ENCODE measurements at places on chromosomes 11 and 22.

DNA sequence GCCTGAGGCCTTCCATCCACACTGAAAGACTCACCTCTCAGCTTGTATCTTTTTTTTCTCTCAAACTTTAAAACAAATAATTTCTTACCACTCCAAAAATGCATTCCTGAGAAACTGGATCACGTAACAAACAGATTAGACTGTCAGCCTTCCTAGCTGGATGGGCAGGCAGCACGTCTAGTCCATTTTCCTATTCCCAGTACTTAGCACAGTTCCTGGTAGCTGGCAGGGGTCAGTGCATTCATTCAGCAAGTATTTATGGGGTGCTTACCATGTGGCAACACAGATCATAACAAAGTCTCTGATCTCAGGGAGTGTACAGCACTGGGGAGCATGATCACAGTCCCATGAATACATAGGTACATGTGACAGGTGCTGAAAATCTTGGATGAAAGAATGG is 89.6 kb downstream of the UBASH3B start:
- DNase-seq: no peak

DNA sequence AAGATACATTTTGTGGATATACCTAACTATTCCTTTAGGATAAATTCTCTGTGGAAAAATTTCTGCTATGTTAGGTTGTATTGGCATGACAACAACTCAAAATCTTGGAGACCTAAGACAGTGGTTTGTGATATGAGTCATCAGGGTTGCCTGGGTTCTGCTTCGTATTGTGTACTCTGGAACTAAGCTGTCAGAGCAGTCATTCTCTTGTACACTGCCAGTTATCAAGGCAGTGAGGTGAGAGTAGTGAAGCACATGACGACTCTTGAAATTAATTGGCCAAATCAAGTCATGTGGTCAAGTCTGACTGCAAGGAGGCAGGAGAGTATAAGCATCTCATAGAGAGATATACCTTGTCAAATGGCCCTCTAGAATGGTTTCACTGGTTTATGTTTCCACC is 104.4 kb downstream of the FANCF start:
- DNase-seq: peak; percentile 7

- no peak for DNase-seq
These were observed 149.7 kb upstream of the SEZ6L start for GRCh38 chr22:26019596-26019995.

- no peak for DNase-seq
These were observed 220.6 kb downstream of the TMEM135 start for GRCh38 chr11:87258171-87258833.

- no peak for DNase-seq
These were observed 156.4 kb downstream of the FAM181B start for GRCh38 chr11:82577246-82577645.

DNA sequence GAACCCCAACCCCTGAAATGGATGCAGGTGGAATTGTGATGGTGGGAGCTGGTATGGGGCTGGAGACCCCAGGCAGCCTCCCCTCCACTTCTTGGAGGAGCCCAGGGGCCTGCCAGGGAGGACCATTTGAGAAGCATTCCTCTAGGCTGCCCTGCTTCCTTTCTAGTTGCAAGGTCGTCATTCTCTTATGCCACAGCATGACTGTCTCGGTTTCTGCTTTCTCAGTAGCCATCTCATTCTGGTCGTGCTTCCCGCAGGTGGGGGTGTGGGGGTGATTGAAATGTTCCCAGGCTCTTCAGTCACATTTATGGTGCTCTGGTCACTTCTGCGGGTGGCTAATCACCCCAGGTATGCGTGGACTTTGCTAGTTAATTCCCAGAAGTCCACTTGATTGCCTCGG is 223.7 kb upstream of the TBCEL start:
- DNase-seq: no peak

DNA sequence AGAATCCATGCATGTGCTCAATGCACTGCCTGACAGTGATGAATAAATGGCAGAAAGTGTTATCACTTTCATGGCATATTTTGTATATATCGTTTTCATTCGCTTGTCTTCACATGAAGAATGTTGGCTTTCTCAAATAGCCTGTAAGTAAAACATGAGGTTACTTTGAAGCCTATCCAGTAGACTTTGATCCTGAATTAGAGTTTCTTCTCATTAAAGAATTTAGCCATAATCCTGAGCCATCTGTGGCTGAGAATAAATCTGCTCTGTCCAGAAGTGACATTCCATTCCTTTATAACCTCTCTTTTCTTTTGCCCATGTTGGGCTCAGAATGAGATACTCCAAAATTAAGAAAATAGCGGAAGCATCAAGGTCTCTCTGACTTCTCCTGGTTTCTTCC is 1071.7 kb upstream of the TENM4 start:
- no peak for DNase-seq

GRCh38 chr22:38728871-38729796 is 23.4 kb downstream of the GTPBP1 start:
- no peak for DNase-seq

DNA sequence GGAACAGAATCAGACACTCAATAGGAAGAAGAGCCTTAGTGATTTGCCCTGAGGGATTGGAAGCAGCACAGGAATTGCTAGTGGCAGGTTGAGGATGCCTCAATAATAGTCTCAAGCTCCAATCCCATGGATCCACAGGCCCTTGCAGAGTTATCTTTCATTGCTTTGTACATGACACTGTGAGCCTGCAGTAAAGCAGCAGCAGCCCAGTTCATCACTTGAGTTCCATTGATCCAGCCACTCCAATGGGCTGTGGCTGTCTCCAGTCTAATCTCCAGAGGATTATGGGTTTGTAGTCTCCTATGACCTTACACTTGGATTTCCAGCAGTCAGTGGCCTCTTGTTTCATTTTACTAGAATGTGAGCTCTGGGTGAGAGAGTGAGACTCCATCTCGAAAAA is 45.4 kb downstream of the AAMDC start:
- DNase-seq: no peak

DNA sequence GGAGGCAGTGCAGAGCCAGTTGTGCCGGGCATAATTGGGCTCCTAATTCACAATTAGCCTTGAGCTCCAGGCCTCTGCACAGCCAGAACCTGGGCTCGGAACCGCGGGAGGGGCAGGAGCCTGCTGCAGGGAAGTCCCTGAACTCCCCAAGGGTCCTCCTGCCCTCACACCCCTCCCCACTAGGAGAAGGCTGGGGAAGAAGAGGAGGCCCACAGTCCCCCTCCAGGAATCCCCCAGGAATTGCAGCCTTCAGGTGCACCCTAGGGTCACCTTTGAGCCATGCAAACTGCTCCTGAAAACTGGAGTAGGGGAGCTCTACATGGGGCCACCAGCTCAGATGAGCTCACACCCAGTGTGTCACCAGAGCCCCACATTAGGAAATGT is 93.8 kb upstream of the LMO1 start:
- DNase-seq: no peak

DNA sequence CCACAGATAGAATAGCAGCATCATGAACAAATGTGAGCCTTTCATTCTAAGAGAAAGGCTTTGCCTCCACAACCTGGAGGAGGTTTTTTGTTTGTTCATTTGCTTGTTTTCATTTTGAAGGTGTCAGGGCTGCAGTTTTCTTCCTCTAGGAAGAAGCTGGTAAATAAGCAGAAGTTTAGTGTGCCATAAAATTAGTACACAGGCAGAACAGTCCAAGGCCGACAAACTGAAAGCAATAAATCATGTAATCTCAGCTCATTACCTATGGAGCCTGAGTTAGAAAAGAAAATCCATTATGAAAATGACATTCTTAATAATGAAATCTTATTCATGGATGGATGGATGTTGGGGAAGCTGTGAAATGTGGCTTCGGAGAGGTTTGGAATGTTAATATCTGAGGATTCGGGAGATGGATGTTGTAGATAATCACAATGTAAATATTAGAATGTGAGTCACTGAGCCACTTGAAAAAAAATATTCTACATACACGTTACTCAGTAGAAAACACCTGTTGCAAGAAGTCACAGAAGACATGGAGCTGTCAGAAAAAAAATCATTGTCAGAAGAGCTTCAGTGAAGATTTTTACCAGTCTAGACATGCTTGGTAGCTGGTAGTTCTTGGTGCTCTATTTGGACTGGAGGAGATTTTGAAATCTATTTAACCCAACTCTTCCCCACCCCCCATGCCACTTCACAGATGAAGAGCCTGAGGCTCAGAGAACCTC is 15.0 kb upstream of the ZDHHC13 start:
- DNase-seq: no peak

GRCh38 chr11:60084631-60085273 is 3.7 kb upstream of the MS4A2 start:
- no peak for DNase-seq

GRCh38 chr22:37746366-37747079 is 49.7 kb downstream of the TRIOBP start:
- no peak for DNase-seq

GRCh38 chr11:70725278-70725677 is 326.9 kb downstream of the CTTN start:
- no peak for DNase-seq

GRCh38 chr11:117970400-117971024 is 15.7 kb upstream of the IL10RA start:
- peak; percentile 38 for DNase-seq

- DNase-seq: peak; percentile 61
These were observed 19.6 kb downstream of the ENTHD1 start for GRCh38 chr22:39873965-39874364.

- peak; percentile 1 for DNase-seq
These were observed 41.7 kb downstream of the IGF2 start for GRCh38 chr11:2097356-2097997.

- DNase-seq: no peak
These were observed 704.2 kb upstream of the TENM4 start for GRCh38 chr11:80144897-80145594.

DNA sequence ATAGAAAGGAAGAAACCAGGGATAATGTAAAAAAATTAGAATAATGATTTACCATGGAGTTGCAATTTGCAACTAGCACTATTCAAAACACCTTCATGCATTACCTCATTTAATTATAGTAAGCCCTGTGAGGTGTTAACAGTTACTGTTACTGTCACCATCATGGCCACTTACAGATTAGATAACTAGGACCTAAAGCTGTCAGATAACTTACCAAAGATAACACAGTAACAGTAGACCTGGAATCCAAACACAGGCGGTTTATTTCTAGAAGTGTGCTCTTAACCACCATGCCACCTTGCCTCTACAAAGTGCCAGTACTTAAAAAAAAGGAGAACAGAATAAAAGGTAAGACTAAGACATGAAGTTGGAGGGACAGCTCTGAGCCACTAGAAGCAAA is 11.1 kb upstream of the LARGE1 start:
- no peak for DNase-seq

GRCh38 chr22:29679316-29679715 is 40.5 kb upstream of the CABP7 start:
- no peak for DNase-seq

DNA sequence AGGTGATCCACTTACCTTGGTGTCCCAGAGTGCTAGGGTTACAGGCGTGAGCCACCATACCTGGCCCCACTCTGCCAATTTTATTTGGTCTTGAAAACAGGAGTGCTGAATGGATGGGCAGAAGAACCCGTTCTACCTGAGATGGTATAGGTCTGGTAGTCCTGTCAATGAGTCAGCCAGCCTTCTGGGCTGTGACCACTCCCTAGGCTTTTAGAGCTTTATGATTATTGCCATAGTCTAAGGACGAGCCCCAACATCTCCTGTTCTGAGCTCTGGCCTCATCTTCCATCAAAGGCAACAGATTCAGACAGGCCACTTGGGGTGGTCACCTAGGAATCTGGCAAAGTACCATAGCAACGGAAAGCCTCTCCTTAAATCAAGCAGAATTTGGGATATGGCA is 11.5 kb downstream of the ZDHHC5 start:
- DNase-seq: no peak

- DNase-seq: no peak
These were observed 3.6 kb upstream of the SORL1 start for GRCh38 chr11:121448431-121448941.

- DNase-seq: no peak
These were observed 25.6 kb downstream of the MMP13 start for GRCh38 chr11:102929972-102930371.

- no peak for DNase-seq
These were observed 4.6 kb downstream of the PRSS23 start for GRCh38 chr11:86804951-86805350.

DNA sequence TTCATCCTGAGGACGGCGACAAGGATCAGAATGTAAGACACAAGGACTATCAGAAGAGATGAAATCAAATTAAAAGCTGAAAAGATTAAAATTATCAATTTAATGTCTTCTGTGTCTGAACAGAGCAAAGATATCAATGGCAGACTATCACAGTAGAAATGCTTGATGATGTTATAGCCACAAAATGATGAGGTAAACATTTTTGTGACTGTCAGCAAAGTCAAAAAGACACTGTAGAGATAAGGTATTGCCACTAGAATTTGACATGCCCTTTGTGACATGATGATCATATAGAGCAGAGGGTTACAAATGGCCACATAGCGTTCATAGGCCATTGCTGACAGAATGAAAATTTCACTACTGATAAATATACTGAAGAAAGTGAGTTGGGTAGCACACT is 12.2 kb downstream of the OR5J2 start:
- DNase-seq: no peak

GRCh38 chr11:4916581-4916980 is 2.6 kb downstream of the OR51G2 start:
- no peak for DNase-seq

DNA sequence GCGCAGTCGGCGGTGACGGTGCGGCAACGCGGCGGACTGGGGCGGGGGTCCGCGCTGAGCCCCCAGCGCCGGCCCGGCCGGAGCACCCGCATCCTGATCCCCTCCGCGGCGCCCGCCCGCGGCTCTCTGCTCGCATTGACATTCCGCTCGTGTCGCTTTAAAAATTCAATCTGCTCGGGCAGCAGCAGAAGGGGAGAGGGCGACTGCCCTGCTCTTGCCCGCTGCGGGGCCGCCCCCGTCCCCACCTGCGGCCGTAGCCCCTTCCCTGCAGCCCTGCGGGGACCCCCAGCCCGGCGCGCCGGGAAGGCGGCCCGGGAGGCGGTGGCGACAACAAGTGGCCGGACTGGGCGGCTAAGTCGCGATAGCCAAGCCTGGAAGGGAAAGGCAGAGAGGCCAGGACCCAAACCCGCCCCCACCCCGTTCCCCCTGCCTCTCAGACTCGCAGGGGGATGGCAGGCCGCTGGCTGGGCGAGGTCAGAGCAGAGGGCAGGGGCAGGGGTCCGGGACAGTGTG is 1.1 kb downstream of the CABP7 start:
- no peak for DNase-seq
